Type B pancreatic cell (in vitro differentiated cells): ENCODE measurements at places on chromosomes 3 and 15. TPM values are rescaled to one million over a fixed set of nuclear protein-coding genes. Genes with fewer than 3 reads are reported as not detected.

The SLC4A7 gene
- 31.0 and 51.8 TPM in 2 replicates for total RNA-seq

The SCAMP5 gene
- 38.1 and 41.8 TPM in 2 replicates for total RNA-seq

- no peak overlapping the region for H3K27ac ChIP-seq
- no peak overlapping the region for H3K4me3 ChIP-seq
- peaks cover 10% of the 10 kb centered on the region for H3K4me1 ChIP-seq
- DNase-seq, result no peak
- H3K36me3 ChIP-seq, result no peaks in the 10 kb centered on the region
Observed at GRCh38 chr3:54065586-54065985, 56.8 kb upstream of the CACNA2D3 start.

DNA sequence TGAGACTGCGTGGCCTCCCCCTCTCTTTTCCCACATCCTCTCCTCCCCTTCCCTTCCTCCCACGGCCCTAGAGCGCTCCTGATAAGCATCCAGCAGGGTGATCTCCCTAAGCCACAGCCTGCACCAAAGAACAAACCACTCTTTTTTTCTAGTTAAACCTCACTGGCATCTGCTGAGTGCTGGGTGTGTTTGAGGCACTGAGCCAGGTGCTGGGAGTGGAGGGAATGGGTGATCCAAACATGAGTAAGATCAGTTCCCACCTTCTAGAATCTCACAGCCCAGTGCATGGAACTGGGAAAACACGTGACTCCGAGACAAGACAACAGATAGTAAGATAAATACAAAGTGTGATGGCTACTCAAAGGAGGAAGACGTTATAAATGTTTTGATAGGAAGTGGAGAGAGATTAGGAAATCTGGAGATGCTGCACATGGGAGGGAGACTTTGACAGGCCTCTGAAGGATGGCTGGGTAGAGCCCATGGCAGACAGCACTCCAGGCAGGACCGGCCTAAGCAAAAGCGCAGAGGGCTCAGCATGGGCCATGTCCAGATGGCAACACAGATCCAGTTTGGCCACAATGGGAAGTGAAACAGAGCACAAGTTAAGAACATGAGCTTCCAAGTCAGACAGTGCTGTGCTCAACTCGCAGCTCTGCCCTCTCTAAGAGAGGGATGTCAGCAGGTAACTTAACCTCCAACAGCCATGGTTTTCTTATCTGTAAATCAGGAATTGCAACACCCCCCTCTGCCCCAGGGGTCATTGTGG lies 55.6 kb downstream of the CCR3 start:
- H3K4me1 ChIP-seq, result no peaks in the 10 kb centered on the region
- H3K4me3 ChIP-seq, result no peak overlapping the region
- H3K36me3 ChIP-seq, result no peaks in the 10 kb centered on the region
- DNase-seq, result no peak
- peaks cover 13% of the 10 kb centered on the region for H3K27me3 ChIP-seq
- H3K27ac ChIP-seq, result no peak overlapping the region

GRCh38 chr3:60935709-60936108 lies 315.5 kb downstream of the FHIT start:
- no peaks in the 10 kb centered on the region for H3K36me3 ChIP-seq
- H3K4me3 ChIP-seq, result no peak overlapping the region
- no peak for DNase-seq
- no peaks in the 10 kb centered on the region for H3K27me3 ChIP-seq
- H3K4me1 ChIP-seq, result peaks cover 11% of the 10 kb centered on the region
- H3K27ac ChIP-seq, result no peak overlapping the region

The WNT5A gene
- 62.0 and 99.3 TPM in 2 replicates for total RNA-seq
